ENCODE measurements at places on chromosomes 12 and 14.
A peak's percentile ranks its signal among the peaks of the same experiment; 100 is the strongest.

DNA sequence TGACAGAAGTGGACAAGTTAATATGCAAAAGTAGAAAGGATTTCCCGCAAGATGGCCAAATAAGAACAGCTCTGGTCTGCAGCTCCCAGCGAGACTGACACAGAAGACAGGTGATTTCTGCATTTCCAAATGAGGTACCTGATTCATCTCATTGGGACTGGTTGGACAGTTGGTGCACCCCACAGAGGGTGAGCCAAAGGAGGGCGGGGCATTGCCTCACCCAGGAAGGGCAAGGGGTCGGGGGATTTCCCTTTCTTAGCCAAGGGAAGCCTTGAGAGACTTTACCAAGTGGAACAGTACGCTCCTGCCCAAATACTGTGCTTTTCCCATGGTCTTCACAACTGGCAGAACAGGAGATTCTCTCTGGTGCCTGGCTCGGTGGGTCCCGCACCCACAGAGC lies 191.3 kb downstream of the ALG10B start:
- DNase-seq = peak; percentile 39

- no peak for DNase-seq
Observed at GRCh38 chr14:85687456-85687855, 157.5 kb downstream of the FLRT2 start.

- DNase-seq = no peak
Observed at GRCh38 chr14:99677231-99678140, 6.6 kb upstream of the CYP46A1 start.

- peak; percentile 55 for DNase-seq
Observed at GRCh38 chr14:78902010-78902623, 731.9 kb downstream of the NRXN3 start.

DNA sequence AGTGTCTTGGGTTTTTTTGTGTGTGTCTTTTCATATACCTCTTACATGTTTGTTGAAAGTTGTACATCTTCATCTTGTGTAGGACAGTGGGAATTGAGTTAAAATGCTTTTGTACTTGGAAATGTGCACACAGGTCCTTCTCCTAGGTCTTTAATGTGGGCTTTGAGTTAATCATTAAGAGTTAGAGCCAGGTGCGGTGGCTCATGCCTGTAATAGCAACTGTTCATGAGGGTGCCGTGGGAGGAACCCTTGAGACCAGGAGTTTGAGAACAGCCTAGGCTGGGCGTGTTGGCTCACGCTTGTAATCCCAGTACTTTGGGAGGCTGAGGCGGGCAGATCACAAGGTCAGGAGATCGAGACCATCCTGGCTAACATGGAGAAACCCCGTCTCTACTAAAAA lies 13.9 kb downstream of the CLECL1 start:
- no peak for DNase-seq

DNA sequence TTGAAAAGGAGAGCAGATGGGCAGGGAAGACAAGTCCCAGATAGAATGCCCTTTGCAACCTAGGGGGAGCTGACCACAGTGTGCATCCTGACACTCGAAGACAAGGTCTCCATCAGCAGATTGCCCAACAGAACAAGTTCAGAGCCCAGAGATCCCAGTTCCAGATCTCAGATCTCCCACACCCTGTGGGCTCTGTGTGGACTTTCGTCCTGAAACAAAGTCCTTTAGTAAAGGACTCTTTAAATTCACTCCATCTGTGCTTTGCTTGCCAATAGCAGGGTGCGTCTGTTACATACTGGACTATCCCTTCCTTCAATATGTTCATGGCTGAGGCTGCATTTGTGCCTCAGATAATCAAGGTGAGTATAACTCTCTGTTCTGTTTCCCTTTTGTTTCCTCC lies 8.7 kb upstream of the C1RL start:
- DNase-seq = no peak

- no peak for DNase-seq
Observed at GRCh38 chr12:1504304-1504894, 90.0 kb downstream of the FBXL14 start.

GRCh38 chr12:49273726-49274395 lies 9.0 kb downstream of the TUBA1C start:
- DNase-seq = peak; percentile 51

DNA sequence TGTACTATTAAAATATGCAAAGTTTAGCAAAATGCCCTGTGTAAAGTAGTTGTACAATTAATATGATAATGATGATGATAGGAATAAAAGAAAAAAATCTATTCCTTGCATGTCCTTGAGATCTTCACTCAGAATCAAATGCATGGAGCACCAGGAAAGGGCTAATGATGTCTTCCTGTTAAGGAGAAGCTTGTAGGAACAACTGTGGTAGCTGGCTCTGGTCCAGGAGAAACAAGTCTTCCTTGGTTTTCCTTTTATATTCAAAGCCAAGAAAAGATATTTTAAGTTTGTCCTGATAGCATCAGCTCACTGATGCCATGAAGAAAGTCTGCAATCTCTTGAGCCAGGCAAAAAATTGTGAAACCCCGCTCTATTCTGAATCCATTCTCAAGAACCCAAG lies 138.9 kb downstream of the PIK3C2G start:
- no peak for DNase-seq

DNA sequence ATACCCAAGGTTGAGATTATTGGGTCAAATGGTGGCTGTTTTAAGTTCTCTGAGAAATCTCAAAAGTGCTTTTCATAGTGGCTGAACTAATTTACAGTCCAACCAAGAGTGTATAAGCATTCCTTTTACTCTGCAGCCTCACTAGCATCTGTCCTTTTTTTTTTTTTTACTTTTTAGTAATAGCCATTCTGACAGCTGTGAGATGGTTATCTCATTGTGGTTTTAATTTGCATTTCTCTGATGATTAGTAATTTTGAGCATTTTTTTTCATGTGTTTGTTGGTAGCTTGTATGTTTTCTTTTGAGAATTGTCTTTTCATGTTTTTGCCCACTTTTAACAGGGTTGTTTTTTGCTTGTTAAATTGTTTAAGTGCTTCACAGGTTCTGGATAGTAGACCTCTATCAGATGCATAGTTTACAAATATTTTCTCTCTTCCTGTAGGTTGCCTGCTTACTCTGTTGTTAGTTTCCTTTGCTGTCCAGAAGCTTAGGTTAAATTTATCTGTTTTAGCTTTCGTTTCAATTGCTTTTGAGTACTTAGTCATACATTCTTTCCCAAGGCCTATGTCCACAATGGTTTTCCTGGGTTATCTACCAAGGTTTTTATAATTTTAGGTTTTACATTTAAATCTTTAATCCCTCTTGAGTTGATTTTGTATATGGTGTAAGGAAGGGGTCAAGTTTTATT lies 881.3 kb upstream of the SEL1L start:
- no peak for DNase-seq

- DNase-seq = no peak
Observed at GRCh38 chr12:9079883-9080675, 35.6 kb downstream of the A2M start.

DNA sequence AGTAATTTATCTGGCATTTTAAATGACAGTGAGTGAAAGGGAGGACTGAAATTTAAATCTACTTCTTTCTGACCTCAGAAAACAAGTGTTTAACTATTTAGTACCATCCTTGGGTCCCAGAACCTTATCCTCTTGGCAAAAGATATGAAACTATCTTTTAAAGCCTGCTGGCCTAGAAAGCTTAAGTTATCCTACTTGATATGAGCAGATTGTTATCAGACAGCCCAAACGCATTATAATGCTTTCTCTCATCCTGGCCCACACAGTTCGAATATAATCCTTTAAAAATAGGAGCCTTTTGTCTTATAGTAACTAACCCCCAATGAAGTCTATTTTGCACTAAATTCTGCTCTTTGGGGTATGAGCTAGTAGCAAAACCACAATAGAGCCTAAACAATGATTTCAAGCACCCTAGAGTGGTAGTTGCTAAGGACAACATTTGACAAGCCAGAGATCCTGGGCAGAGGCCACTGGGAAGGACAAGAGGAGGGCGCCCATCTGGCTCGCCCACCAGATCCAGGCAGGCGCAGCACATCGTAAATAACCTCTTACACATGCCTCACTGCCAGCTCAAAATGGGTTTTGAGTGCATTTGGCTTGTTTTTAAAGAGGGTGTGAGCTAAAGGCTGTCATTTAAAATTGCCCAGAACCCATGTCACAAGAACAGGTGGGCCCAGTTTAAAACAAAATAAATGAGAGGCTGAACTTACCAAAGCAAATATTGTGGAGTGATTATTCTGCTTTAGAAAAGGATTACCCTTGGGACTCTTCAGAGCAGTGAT lies 37.7 kb upstream of the CRY1 start:
- DNase-seq = no peak

DNA sequence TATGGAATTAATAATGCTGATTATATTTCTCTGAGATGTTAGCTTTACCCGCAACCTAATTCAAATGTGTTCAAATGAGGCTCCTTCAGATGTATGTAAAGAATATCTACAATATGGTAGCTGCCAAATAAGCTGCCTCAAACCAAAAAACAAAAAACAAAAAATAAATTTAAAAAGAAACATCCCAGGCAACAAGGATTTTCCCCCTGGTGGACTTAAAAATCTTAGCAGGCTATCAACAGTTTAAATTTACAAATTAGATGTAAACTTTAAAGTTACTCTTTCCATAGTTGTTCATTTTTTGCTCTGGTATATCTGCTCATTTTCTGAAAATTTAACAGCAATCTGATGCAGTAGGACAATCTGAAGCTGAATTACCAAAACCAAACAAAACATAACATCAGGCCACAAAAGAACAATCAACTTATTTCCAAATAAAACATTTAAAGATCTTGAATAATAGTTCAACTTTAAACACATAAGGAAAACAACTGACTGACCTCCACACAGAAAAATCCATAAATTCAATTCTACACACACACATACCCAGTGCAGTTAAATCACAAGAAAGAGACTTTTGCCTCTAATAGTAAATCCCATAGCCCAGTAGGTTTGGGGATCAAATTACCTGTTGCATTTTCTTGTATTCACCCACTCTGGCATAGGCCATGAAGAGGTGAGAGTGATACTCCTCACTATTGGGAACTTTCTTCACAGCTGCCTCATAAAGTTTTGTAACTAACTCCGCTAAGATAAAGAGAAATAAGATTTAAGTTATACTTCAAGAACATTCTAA lies 21.3 kb downstream of the NAA25 start:
- no peak for DNase-seq

DNA sequence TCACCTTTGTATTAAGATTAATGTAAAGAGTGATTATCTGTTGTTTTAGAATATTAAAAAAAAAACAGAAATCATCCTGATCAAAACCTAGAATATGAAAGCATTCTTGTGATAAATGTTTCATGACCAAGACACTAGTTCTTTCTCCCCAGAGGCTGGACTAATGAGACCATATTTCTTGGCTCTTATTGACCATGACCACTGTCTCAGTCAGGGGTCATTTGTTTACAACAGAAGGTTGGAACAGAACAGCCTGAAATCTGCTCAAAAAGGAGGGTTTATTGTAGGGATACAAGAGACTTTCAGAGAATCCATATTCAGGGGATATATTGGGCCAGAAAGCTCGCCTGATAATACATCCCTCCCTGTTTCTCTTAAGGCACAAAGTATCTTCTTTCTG lies 87.7 kb downstream of the TMEM30B start:
- DNase-seq = no peak

- DNase-seq = no peak
Observed at GRCh38 chr14:67984274-67984673, 164.7 kb downstream of the RAD51B start.

- no peak for DNase-seq
Observed at GRCh38 chr14:96214793-96215192, 10.2 kb downstream of the BDKRB2 start.

DNA sequence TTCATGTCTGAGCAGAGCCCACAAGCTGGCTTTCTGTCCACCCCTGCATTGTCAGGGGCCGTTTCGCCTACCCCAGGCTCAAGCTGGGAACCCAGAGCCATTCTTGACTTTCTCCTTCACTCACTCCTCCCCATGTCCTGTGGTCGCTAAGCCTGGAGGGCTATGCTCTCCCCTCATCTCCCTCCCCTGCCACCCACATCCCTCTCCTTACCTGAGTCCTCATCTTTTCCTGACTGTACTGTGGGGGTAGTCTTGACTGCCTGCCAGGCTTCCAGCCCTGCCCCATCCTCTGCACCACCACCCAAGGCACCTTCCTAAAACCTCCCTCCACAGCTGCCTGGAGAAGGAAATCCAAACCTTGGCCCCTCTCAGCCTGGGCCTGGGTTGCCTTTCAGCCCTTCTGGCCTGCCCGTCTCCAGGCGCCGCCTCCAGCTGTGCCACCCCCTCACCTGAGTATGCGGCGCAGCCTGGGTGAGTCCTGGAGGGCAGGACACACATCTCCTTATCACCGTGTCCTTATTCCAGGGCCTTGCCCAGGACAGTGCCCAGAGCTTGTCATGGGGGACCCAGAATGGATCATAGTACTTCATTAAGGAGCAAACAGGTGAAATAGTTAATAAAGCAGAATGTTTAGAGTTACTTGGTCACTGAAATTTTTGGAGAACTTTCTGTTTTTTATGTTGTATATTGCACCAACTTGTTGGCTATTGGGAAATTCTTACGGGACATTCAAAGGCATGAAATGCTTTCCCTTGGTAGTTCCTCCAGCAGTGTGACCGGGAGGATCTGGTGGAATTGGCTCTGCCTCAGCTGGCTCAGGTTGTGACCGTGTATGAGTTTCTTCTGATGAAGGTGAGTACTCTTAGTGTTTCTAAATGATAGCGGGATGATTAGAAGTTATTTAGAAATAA lies 14.5 kb downstream of the ZNF839 start:
- peak; percentile 21 for DNase-seq

- DNase-seq = no peak
Observed at GRCh38 chr12:116093915-116094314, 183.6 kb downstream of the MED13L start.

DNA sequence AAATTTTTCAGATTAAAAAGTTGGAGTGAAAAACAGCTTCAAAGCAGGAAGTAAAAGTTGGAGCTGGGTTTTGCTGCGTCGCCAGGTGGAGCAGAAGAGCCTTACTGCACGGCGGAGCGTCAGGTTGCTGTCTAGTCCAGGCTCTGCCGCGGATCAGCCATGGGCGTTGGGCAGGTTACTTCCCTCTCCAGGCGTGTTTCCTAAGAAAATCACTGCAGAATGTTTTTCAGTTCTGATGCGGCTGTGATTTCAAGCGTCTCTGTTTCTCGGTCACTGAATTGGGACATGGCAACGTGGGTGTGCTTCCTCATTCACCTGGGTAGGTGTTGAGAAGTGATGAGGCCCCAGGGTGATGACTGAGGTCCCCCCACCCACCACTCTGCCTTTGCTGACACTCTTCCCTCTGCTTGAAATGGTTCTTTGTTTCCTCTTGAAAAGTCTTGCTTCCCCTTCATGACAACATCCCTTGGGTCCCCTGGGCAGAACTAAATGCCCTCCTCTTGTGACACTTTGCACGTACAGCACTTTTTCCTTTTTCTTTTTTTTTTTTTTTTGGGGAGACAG lies 7.6 kb downstream of the EVL start:
- peak; percentile 28 for DNase-seq

- no peak for DNase-seq
Observed at GRCh38 chr14:96090441-96091148, 51.4 kb downstream of the C14orf132 start.

GRCh38 chr14:86997271-86997670 lies 995.7 kb downstream of the GALC start:
- DNase-seq = no peak

GRCh38 chr12:50784501-50784900 lies 20.6 kb downstream of the ATF1 start:
- no peak for DNase-seq

- no peak for DNase-seq
Observed at GRCh38 chr14:74391479-74391878, 34.5 kb downstream of the SYNDIG1L start.

Measured in PC-9 (cell line).